ENCODE measurements at places on chromosomes 2 and 18.

- ATAC-seq, result no peak
- H3K27me3 ChIP-seq, result no peaks in the 10 kb centered on the region
These were observed 587.3 kb downstream of the ARHGAP15 start for GRCh38 chr2:143716522-143716921.

DNA sequence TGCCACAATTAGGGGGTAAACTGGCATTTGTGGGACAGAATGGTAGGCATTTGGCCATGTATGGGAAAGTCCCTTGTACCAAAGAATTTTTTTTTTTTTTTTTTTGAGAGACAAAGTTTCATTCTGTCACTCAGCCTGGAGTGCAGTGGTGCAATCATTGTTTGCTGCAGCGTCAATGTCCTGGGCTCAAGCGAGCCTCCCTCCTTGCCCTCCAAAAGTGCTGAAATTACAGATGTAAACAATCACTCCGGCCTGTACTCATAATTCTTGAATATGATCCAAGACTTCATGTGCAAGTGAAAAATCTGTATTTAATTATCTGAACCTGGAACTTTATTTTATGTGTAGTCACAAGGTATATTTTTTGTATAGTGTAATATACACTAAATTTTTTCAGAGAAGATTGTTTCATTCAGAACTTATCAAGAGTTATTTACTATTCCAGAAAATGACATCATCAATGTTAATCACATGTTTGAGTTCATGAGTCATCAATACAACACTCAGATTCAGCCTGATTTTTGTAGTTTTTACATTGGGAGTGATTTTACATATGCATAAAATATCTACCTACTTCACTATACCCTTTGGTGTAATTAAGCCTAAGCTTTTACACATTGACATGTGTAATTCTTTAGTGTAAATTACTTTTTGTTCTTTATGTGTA, 138.7 kb upstream of the L3MBTL4 start:
- no peaks in the 10 kb centered on the region for H3K4me1 ChIP-seq
- H3K4me3 ChIP-seq, result no peak overlapping the region
- ATAC-seq, result no peak
- no peaks in the 10 kb centered on the region for H3K36me3 ChIP-seq
- no peak overlapping the region for H3K27ac ChIP-seq

- no peak overlapping the region for H3K4me3 ChIP-seq
- H3K27me3 ChIP-seq, result peaks cover 41% of the 10 kb centered on the region
- ATAC-seq, result no peak
- H3K27ac ChIP-seq, result no peak overlapping the region
- H3K36me3 ChIP-seq, result no peaks in the 10 kb centered on the region
- peaks cover 2% of the 10 kb centered on the region for H3K4me1 ChIP-seq
These were observed 23.9 kb upstream of the EPAS1 start for GRCh38 chr2:46273225-46273863.

DNA sequence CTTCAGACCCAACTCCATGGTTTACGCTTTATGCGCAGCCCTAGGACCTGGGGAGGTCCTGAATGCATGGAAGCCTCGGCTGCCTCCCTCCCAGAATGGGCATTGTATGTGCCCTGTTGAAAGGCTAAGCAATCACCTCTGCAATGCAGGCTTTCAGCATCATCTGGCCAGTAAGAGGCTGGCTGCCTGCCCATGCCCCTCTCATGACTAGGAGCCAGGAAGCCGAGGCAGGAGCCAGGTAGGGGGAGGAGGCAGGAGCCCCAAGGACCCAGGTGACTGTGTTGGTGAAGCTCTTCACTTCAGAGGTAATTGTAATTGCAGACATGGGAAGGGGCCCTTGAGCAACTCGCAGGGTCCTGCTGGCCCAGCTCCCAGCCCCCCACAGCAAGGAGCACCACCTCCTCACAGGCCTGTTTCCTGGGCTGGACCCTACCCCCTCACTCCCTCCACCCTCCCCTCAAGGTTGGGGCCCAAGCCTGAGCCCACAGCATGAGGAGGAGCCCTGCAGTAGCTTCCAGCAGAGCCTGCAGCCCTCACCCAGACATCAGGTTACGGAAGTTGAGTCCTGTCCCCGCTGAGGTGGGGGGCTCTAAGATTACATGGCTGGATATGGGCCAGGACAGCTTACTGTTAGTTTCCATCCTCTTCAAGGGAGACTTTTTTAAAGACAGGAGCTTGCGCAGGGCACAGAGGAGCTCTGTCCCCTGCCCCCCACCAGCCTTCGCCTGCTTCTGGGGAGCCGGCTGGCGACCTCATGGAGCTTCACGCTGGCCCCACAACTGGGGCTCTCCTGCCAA, 21.9 kb downstream of the CRACDL start:
- no peaks in the 10 kb centered on the region for H3K36me3 ChIP-seq
- H3K27me3 ChIP-seq, result peaks cover 62% of the 10 kb centered on the region
- peaks cover 22% of the 10 kb centered on the region for H3K4me1 ChIP-seq
- no peak overlapping the region for H3K27ac ChIP-seq
- ATAC-seq, result no peak

GRCh38 chr2:53021292-53021691, 746.3 kb upstream of the CHAC2 start:
- H3K4me1 ChIP-seq, result no peaks in the 10 kb centered on the region
- no peak overlapping the region for H3K27ac ChIP-seq
- H3K36me3 ChIP-seq, result no peaks in the 10 kb centered on the region
- no peak for ATAC-seq
- no peaks in the 10 kb centered on the region for H3K27me3 ChIP-seq
- no peak overlapping the region for H3K4me3 ChIP-seq

DNA sequence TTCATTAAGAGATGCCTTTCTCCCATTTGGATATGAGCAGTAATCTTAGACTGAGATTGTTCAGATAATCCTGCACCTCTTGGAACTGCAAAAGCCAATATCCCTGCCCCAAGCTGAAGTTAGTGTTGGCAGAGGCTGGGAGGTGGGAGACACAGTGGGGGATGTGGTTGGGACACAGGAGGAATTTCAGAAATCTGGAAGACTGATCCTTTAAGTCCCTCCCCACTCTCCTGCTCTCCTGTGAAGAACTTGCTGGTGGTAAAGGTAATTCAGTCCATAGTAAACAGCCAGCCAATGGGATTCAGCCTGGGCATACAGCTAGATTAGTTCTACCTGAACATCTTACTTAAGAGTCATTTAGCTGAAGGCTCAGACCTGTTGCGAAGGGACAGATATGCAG, 50.0 kb upstream of the TMEM178A start:
- no peak overlapping the region for H3K4me3 ChIP-seq
- no peak for ATAC-seq
- no peak overlapping the region for H3K27ac ChIP-seq
